Fibroblast of the conjunctiva (primary cell): ENCODE measurements at places on chromosomes 5 and 9.

GRCh38 chr9:21336457-21336856, 1.3 kb upstream of the KLHL9 start:
- no peak for DNase-seq

- no peak for DNase-seq
These were observed 700 bp downstream of the CDO1 start for GRCh38 chr5:115815693-115816225.

- DNase-seq, result no peak
These were observed 2308.8 kb upstream of the ACO1 start for GRCh38 chr9:30075451-30076199.

DNA sequence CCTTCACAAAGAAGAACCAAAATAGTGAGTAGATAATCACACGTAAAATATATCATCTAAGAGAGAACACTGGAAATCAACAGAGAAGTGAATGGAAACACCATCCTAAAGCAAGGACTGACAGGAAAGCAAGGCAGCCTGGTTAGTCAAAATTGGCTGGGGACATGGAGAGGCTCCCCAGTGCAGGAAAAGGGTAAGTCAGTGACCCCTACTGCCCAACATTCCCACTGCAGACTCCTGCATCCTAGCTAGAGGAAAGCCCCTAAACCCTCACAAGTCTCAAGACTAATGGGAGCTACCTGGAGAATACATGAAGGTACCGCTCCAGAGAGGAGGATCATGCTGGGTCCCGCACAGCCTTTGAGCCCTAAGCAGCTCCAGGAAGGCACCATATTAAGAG, 60.1 kb downstream of the ZDHHC21 start:
- DNase-seq, result no peak

DNA sequence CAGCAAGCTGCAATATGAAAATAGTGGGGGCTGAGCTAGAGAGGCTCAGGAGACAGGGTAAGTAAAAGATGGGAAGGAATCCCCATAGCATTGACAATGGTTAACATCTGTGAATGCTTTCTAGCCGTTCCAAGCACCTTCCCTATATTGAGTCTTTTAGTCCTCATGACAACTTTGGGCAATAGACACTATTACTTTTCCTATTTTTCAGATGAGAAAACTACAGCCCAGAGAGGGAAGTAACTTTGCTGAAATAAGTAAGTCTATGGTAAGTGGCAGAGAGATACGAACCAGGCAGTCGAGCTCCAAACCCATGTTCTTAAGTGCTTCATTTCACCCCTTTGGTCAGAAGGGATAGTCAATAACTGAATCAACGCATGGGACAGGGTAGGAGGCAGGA, 94.5 kb downstream of the COL23A1 start:
- DNase-seq, result no peak
